ENCODE measurements at places on chromosomes 3 and 15.

DNA sequence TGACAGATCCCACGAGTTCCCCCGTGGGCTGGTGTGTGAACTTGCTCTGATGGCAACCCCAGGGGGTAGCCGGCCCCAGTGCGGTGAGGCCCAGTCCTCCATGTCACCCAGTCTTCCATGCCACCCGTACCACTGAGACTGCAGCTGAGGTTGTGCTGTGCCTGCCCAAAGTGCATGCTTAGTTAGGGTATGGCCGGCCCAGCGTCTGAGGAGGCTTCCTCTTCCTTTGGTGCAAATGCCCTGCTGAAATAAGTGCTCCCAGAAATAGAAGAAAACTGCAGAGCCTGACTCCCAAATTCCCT is 31.5 kb downstream of the MGLL start:
- no peak for DNase-seq

- no peak for DNase-seq
Observed at GRCh38 chr3:71681224-71681668, 44.0 kb downstream of the EIF4E3 start.

- DNase-seq = no peak
Observed at GRCh38 chr15:51380999-51381806, 39.7 kb downstream of the GLDN start.

DNA sequence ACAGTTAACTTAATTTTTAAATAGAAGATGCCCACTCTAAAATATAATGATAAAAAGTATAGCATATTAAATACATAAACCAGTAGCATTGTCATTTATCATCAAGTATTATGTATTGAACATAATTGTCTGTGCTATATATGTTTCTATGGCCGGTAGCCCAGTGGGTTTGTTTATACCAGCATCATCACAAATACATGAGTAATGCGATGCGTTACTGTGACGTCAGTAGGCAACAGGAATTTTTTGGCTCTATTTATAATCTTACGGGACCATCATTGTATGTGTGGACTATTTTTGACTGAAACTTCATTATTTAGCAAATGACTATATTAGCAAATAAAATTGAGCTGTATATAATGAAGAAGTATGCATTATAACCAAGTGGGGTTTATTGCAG is 82.1 kb downstream of the FLNB start:
- no peak for DNase-seq

GRCh38 chr3:108208831-108209230 is 13.4 kb downstream of the IFT57 start:
- no peak for DNase-seq

- no peak for DNase-seq
Observed at GRCh38 chr15:89665449-89666181, 10.3 kb upstream of the KIF7 start.

DNA sequence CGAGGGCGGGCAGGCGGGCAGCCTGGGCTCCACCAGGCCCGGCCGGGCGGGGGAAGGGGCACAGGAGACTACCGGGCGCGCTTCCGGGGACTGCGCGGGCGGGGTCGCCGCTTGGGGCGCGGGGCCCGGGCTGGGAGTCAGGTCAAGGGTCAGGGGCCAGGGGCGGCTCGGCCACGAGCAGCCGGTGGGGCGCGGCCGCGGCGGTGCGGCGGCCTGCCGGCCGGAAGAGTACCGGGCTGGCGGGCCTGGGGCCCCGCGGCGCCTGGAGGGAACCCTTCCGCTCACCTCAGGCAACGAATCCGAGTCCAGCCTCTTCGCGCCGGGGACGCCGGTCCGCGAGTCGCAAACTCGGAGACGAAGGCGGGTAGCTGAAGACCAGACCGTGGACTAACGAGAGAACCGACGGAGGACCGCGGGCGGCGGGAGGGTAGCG is 225 bp downstream of the RHOA start:
- no peak for DNase-seq

DNA sequence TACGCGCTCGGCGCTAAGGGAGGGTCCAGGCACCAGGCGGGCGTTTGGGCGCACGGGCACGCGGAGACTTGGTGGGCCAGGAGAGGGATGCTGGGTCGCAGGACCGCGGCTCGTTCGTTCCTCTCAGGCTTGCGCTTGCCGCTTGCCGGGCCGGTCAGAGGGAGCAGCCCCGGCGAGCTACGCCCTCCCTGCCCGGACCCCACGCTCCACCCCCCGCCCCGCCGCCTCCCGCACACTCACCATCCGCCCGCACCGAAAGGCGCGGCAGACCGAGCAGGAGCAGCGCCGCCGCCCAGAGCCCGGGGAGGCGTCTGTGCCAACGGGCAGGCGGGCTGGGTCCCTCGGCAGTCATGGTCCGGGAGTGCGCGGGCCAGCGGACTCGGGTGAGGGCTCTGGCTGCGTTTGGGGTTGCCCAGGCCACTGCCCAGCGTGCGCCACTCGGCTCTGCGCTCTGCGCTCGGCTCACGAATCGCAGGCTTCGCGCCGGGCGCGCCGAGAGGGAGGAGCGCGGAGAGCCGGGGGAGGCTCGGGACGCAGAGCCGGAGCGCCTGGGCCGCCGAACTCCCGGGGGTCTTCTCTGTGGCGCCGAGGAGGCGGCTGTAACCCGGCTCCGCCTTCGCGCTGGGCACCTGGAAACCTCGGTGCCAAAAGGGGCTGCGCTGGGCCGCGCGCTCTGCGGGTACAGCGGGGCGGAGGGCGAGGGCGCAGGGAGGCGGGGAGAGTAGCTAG is at the start of gene SUSD5:
SUSD5 (minus strand) TSS at position 365 of the 729 bp plus-strand sequence; CDS start at position 352, 13 bp downstream.
- no peak for DNase-seq

- no peak for DNase-seq
Observed at GRCh38 chr3:30659270-30660130, 53.1 kb downstream of the TGFBR2 start.

DNA sequence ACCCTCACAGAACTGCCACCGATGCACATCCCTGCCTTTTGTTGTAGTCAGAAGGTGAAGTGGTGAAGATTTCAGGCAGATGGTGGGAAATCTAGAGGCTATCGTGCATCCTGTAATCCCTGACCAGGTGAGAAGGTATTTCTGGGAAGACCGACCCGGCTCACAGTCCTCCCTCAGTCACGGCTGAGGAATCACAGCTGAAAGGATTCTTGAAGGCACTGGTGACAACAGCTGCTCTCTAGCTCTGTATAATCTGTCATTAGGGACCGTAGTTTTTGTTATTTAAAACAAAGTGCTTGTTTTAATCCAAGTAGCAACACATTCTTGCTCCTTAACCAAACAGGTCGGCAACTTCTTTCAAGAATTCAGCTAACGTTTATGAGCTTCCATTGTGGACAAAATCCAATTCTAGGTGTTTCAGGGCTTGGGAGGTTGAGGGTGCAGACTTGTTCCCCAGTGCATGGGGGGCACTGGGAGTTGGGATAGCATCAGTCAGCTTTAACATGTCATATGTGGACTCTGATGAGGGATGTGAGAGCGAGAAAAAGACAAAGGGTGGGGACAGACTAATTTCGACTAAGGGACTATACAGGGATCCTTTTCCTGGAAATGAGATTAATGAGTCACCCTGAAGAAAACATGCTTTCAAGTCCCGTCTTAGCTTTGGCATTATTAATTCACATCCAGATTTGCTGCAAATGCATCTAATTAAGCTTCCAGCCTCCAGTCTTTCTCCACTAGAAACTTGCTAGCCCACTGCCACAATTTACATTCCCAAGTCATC is 141.0 kb upstream of the RASGRP1 start:
- DNase-seq = no peak

GRCh38 chr15:75061272-75061671 is 37.9 kb downstream of the PPCDC start:
- DNase-seq = no peak

- no peak for DNase-seq
Observed at GRCh38 chr15:28191832-28192231, 92.7 kb upstream of the OCA2 start.

- DNase-seq = no peak
Observed at GRCh38 chr3:23806534-23807423, 1.0 kb downstream of the UBE2E1 start.

GRCh38 chr3:30685267-30685667 is 78.9 kb downstream of the TGFBR2 start:
- DNase-seq = no peak

DNA sequence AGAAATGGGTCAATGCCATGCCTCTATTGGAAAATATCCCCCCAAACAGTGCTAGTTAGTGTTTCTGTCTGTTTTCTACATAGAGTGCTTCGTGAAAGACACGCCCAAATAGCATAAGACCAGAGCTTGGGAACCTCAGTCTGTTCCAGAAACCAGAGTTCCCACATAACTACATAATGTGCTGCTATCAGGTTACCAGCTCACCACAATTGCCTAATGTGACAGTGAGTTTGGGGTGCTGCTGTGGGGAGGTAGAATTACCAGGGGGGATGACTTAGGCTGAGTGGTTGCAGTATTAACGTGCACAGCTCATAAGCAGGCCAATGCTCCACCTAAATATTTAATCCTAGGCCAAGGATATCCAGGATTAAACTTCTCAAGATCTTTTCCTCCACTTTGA is 39.2 kb downstream of the DUT start:
- no peak for DNase-seq

Data from NCI-H187 treated with DMSO at 0.1 percent for 48 hours (cell line).